ENCODE measurements at places on chromosomes 4 and X.

- no peak for DNase-seq
These were observed 74.0 kb downstream of the GALNT7 start for GRCh38 chr4:173242466-173243250.

- DNase-seq = no peak
These were observed 77.5 kb downstream of the CRLF2 start for GRCh38 chrX:1134976-1135375.

DNA sequence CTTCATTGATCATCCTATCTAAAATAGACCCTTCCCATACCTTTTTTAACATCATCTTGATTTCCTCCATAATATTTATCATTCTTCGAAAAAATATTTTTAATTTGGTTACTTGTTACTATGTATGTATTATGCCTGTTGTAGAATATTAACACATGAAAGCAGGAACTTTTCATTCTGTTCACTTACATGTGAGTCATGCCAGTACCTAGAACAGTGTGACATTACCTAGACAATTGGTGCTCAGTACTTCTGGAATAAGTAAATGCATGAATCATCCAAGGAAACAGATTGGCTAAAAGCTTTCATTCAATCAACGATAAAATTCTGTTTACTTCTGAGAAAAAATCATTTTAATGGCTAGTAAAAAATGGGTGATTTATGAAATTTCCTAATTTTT lies 76.4 kb downstream of the CXXC4 start:
- DNase-seq = no peak

- DNase-seq = no peak
These were observed 55.5 kb downstream of the PDLIM5 start for GRCh38 chr4:94507281-94507680.

DNA sequence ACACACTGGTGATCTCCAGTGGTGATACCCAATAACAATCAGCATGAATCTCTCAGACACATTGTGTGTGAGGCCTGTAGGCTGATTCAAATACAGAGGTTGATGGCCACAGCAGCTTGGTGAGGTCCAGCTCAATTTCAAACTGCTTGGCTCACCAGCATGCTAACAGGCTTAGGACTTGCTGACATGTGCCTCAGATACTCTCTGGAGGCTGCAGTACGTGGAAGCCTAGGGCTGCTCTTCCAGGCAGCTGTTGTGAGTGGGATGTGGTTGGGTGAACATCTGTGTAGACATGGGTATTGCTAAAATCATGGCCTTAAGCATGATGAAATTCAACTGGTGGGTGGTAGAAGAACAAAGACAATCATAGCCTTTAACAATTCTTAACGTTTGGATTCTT lies 4.3 kb downstream of the CXCL9 start:
- DNase-seq = no peak

DNA sequence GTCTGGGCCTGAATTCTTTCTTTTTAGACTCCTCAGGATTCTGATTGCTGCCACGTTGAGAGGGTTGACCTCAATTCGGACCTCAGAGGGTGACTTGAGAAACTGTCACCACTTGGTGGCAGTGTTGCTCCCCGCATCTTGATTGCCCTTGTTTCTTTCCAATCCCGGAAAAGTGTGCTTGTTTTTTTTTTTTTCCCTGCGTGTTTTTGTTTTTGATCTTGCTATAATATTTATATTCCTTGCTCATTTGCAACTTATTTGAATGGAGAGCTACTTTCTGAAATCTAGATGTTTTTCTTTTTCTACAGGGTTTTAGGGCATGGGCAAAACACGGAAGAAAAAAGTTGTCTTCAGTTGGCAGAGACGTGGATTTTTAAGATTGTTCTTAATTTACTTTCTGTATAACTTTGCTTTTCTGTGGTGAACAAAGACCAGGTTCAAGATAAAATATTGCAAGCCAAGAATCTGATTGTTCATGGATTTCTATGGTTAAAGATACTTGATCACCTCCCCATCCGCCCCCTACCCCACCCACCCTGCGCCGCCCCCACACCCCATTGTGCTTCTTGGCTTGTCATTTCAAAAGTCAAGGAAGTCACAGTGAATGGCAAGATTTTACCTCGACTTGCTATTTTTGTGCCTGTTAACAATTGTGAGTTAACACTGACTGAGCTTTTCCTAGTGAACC lies 102.0 kb downstream of the PTTG2 start:
- peak; percentile 28 for DNase-seq

DNA sequence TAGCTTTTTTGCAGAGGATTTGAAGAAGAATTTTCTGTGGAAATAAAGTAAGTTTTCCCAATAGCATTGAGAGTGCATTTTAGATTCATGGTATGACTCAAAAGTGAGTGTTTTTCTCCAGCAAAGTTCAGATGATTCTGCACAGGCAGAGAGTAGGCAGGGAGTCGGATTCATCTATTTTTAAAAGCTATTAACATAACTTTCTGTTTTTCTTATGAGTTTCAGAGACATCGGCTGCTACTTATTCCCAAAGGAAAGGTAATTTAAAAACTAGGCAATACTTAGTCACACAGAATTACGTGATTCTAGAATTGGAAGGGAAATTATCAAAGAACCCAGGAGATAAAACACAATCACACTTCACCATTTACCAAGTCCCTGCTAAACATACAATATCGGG lies 4.4 kb downstream of the CCDC110 start:
- DNase-seq = no peak

GRCh38 chrX:133482056-133482952 lies 67.0 kb upstream of the GPC4 start:
- DNase-seq = no peak

DNA sequence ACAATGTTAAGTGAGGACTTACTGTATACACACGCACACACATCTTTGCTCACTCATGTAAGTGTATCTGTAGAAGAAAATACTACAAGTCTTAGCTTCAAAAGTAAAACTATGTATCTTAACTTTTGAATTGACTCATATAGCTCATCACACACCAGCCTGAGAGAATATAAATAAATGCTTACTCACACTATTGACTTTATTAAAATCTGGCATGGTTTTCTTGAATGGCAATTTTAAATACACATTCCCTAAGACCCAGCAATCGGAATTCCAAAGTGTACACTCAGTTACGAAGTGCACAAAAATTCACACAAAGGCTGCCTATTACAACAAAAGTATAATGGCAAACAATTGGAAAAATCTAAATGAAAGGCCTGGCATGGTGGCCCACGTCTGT lies 2.0 kb downstream of the ERCC6L start:
- no peak for DNase-seq

- DNase-seq = no peak
These were observed 79.2 kb downstream of the RTL5 start for GRCh38 chrX:72052415-72053090.

GRCh38 chr4:77802402-77802801 lies 16.8 kb downstream of the CNOT6L start:
- no peak for DNase-seq

- DNase-seq = no peak
These were observed 59.8 kb upstream of the COX18 start for GRCh38 chr4:73129319-73129718.

DNA sequence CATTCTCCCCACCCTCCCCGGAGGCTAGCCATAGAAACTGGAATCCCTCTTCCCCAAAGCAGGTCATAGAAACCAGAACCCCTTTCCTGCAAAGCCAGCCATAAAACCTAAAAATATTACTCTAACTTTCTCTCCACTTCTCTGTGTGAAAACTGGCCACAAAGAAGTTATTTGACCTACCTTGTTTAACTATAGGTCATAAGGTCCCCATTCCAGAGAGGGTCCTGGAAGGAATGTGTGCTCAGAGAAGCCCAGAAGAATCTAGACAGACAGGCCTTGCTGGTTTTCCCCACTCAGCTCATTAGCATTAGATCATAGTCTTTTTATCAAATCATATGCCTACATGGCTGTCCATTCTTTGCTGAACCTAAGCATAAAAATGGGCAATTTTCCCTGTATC lies 52.8 kb upstream of the TEX13A start:
- DNase-seq = no peak
